ENCODE measurements at places on chromosomes 2 and 18. TPM values are rescaled to one million over a fixed set of nuclear protein-coding genes. Genes with fewer than 3 reads are reported as not detected.

The TMEM214 gene
- 79.6 TPM for total RNA-seq

The RTKN gene
- total RNA-seq: 103 TPM

The OBSL1 gene
- 76.5 TPM for total RNA-seq

The ARHGEF4 gene
- total RNA-seq: 5.9 TPM

- DNase-seq: no peak
These were observed 15.1 kb downstream of the KCMF1 start for GRCh38 chr2:84986018-84986417.

GRCh38 chr2:157233506-157233905, 24.0 kb upstream of the GALNT5 start:
- no peak for DNase-seq

- no peak for DNase-seq
These were observed 637.7 kb upstream of the ID2 start for GRCh38 chr2:8044046-8044594.

DNA sequence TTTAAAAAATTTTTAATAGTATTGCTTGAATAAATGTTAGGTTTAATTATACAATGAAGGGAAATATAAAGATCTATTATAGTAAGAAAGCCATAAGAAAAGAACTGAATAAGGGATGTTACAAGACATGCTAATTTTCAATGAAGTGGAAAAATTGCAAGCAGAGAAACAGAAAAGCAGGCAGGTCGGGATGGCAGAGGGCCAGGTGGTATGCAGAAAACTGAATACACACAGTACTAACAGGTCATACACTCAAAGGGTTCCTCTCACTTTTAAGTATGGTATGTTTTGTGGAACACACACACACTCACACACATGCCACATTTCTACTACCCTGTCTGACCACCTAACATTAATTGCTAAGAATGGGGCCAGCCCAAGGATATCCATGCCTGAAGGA, 76.7 kb upstream of the DTNA start:
- DNase-seq: no peak

DNA sequence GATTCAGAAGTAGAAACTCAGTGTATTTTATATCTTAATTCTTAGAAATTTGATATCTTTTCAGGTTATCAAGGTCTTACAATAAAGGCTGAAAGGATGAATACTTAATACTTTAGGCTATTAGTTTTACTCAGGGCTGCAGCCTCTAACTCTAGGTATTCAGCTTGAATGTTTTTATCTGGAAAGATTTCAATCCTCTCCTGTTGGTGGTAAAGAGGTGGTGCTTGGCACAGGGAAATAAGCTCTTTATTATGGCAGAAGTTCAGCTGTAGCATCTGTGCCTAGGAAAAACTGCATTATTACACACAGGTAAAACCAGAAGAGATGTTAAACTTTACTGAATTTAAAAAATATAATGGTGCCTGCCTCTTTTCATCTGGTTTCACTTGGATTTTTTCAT, 11.1 kb downstream of the ACVR2A start:
- no peak for DNase-seq

- peak; percentile 58 for DNase-seq
These were observed 79.8 kb downstream of the CCDC150 start for GRCh38 chr2:196719110-196719872.

GRCh38 chr2:11945139-11946126, 199.0 kb downstream of the LPIN1 start:
- no peak for DNase-seq

GRCh38 chr18:63140997-63141777, 178.4 kb downstream of the BCL2 start:
- no peak for DNase-seq

DNA sequence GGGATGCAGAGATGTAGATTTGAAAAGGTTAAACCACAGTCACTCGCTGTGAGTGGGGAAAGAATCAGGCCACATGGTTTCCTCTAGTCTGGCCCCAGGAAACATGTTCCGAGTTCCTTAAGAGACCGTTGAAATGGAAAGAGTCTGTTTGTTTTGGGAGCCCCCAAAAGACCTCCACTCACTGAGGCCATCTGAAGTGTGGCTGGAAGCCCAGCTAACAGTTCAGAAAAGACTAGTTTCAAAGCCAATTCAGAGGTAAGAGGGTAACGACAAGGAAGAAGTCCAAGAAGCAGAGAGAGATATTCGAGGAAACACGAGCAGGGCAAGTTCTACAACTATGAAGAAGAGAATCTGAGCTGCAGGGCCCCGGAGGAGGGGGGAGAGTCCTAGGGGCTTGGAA, 61.0 kb downstream of the APOB start:
- no peak for DNase-seq

DNA sequence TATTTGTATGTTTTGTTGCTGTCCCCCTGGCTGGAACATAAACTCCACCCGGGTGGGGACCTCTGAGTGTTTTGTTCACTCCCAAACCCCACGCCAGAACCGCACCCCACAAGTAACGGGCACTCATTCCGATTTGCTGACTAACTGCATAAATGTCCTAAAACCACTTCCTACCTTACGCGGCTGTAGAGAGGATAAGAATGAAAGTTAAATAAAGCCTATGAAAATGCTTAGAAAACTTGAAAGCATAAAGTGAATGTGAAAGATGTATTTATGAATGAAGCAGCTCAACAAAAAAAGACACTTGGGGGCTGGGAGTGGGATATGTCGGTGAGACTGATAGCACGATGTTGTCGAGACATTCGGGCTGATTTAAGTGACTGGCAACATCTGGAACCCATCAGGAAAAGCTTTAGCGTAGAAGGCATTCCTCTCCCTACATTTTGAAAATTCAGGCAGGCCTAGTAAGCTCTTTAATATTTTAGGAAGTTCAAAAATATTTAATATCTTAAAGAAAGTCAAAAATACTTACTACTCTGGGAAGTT, 206.7 kb downstream of the SH3RF3 start:
- DNase-seq: no peak
